Activated effector memory CD4-positive, alpha-beta T cell treated with Interleukin-2 at 50 U/mL for 16 hours (primary cell): ENCODE measurements at places on chromosomes 6 and 20.

GRCh38 chr20:61621035-61621730 lies 369.1 kb downstream of the CDH4 start:
- DNase-seq, result no peak

GRCh38 chr20:36254076-36254475 lies 17.8 kb downstream of the AAR2 start:
- DNase-seq, result no peak

GRCh38 chr6:35694462-35694861 lies 5.7 kb upstream of the FKBP5 start:
- no peak for DNase-seq

DNA sequence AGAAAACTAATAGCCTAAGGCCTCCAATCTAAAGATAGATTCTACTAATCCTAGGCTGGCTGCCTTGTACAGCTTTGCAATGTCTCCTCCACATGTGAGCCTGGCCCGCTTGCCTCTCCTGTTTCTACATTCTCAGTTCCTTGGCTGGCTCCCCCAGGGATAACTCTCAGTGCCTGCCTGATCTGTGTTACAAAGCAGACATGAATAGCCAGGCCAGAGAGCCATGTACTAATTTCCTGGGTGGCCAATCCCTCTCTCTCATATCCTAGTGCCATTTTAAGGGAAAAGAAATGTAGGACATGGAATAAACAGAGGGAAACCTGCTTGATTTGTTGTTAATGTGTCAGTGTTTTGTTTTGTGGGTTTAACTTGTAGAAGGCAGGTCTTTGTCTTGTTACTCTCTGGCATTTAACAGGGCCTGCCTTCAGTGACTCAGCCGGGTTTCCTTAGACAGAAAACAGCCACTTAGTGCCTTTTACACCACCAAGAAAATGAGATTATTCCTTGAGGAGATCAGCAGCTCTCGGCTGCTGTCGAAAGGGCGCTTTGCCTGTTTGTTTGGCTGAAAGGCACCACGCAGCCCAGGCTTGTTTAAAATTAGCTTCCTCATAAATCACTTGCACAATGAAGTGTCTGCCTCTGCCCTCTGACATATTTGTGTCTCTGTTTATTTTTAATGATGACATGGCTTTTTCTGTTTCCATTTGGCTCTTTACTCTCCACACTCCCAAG lies 702.7 kb downstream of the MAFB start:
- DNase-seq, result no peak

DNA sequence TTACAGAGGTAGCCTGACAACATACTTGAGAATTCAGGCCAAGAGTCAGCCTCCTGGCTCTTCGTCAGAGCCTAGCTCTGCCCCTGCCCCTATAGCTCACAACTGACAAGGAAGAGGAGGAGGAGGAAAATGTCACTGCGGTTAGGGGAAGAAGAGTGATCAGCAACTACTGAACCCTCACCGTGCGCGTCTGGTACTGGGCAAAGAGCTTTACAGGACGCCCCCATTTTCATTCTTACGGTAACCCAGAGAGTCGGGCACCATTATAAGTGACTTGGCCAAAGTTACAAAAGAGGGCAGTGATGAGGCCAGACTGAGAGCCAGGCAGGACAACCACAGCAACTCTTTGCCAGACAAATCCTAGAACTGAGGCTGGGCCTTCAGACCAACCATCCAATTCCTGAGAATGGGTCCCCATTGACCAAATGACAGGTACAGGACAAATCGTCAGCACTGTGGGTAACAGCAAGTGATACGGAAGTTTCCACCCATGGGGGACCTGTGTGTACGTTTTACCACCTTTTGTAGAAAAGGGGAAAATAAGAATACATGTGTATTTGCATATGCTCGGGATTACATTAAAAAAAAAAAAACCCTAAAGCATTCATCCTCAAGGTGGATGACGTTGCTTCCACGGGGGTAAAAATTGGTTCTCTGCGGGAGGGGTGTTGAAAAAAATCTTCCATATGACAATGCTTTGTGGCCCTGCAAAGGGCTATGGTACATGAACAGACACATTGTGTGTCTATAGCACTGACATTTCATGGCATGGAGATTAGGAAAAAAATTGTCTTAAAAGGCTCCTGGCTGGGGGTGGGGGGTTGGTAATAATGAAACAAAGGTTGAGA lies 118.0 kb downstream of the NFATC2 start:
- no peak for DNase-seq

DNA sequence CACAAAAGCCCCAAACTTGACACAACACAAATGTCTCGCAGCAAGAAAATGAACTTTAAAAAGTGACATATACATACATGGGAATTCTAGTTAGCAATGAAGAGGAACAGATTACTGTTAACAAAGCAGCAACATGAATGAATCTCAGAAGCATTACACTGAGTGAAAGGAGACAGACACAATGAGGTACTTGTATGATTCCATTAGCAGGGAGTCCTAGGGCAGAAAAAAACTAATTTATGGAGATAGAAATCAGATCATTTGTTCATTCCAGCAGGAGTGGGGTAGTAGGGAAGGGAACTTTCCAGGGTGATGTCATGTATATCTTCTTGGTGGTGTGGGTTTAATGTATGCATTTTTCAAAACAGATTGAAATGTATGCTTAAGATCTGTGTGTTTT lies 524.4 kb downstream of the KIF16B start:
- no peak for DNase-seq

DNA sequence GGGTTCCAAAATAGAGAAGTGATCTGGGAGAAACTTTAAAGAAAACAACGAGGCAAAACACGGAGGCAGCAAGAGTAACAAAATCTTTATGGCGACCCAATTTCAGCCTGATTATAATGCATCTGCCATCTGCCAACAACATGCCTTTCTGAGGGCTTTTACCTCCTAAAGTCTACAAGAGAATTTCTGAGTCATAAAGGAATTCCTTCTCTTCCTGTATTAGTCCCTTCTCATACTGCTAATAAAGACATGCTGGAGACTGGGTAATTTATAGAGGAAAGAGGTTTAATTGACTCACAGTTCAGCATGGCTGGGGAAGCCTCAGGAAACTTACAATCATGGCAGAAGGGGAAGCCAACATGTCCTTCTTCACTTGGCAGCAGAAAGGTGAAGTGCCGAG lies 226.6 kb downstream of the HACE1 start:
- no peak for DNase-seq

DNA sequence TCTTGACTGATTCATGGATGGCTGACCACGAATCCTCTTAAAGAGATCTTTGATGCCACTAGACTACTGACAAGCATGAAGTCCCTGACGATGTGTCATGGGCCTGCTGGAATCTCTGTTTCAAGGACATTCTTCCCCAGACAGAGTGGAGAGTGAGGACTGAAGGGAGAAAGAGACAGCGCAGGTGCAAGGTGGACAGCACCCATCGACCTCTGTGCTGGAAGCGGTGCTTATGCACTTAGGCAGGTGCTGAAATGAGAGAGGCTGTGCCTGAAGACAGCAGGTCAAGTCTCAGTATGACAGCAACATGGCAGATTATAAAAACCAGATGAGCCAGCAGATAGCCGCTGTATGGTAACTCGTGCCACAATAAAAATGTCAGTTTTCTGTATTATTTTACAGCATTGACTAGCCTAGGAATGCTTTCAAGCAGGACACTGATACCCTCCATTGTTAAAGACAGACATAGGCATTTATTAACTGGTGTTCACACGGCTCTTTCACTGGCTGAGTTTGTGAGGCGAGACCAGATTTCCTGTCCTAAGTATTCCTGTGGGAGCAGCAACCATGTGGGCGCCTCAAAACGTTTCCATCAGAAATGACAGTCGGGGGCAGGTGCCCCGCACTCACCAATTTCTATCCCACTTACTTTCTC lies 47.5 kb downstream of the FOXC1 start:
- DNase-seq, result no peak

- DNase-seq, result no peak
Observed at GRCh38 chr6:157456524-157456829, 75.5 kb downstream of the ZDHHC14 start.

GRCh38 chr6:152301021-152301764 lies 336.0 kb downstream of the SYNE1 start:
- DNase-seq, result no peak

DNA sequence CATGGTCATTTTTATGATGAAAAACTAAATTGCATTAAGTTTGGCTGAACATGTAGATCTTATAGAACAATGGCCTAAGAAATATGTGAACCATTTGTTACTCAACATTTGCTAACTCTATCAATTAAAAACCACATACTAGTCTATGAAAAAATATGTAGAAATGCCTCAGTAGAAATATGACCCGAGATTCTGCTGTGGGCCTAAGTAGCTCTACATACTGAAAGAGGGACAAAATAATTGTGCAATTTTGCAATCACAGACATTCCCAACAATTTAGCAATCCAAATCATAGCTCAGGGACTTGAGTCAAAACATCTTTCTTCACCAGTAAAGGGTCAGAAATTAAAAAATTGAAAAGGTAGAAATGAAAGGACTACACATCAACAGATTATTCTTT lies 619.0 kb downstream of the FRK start:
- DNase-seq, result no peak

- DNase-seq, result no peak
Observed at GRCh38 chr6:133130863-133131262, 110.3 kb upstream of the EYA4 start.

DNA sequence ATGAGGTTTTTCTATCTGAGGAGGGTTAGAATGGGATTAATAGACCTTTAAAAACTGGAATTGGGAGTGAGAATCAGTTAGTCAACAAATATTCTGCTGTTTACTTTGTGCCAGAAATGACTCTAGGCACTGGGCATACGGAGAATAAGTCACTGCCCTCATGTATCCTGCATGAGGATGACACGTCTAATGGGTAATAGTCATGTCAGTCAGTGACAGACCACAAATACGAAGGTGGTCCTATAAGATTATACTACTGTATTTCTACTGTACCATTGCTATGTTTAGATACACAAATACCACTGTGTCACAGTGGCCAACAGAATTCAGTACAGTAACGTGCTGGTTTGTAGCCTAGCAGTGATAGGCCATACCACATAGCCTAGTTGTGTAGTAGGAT lies 30.7 kb downstream of the ZFAND3 start:
- DNase-seq, result no peak

GRCh38 chr20:54525916-54526590 lies 50.7 kb downstream of the DOK5 start:
- DNase-seq, result no peak

- no peak for DNase-seq
Observed at GRCh38 chr20:19659448-19659847, 98.6 kb upstream of the RIN2 start.

DNA sequence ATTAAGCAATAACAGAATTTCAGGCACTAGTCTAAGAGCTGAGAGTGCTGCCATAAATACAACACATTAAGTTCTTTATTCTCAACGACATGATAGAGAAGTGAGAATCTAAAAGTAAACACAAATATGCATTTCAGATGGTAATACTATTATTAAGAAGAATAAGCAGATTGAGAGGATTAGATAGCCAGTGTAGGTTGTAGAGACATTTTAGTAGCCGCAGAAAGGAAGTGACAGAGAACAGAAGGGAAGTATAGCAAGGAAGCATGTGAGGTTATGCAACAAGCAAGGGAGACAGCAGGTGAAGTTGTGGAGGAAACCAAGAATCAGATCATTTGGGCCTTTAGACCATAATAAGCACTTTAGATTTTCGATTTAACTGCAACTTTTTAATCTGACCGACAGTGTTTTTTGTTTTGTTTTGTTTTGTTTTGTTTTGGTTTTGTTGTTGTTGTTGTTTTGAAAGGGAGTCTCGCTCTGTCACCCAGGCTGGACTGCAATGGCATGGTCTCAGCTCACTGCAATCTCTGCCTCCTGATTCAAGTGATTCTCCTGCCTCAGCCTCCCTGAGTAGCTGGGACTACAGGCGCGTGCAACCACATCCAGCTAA lies 737.0 kb upstream of the ADGRB3 start:
- DNase-seq, result no peak

GRCh38 chr6:108175592-108176279 lies 9.9 kb downstream of the NR2E1 start:
- no peak for DNase-seq

- DNase-seq, result no peak
Observed at GRCh38 chr6:42791706-42792320, 10.0 kb downstream of the BICRAL start.

- DNase-seq, result no peak
Observed at GRCh38 chr6:26267083-26267589, 97.9 kb upstream of the BTN3A2 start.

GRCh38 chr6:107767637-107768036 lies 56.5 kb downstream of the SCML4 start:
- DNase-seq, result no peak

- DNase-seq, result no peak
Observed at GRCh38 chr20:16049529-16050093, 523.6 kb downstream of the KIF16B start.

DNA sequence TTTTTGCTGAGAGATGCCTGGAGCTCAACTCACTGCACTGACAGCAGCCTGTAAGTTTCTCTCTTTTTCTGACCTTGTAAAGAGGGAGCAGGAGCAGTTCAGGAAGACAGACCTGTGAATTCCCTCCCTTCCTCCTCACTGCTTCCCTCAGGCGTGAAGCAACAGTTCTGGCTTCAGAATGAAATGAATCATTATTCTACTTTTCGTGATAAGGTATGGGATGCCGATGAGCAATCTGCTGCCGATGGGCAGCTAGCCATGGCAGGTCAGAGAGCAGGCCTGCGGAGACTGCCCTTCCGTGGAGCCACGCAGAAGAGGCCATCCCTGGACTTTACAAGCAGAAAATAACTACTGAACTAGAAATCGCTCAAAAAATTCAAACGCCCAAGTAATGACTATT lies 426.5 kb upstream of the RNF217 start:
- DNase-seq, result no peak

DNA sequence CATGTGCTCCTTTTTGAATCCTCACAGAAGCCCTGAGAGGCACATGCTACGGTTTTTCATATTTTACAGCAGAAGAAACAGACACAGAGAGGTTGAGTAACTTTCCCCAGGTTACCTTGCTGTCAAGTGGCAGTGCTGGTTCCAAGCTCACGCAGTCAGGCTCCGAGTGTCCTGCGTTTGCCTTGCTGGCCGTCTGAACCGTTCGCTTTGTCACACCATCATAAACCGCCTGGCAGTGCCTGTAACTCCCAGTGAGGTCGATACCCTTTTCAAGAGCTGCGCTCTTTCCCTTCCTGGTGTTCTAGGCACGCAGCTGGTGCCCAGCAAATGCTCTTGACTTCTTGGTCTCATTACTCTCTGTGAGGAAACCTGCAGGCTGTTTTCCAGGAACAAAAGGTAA lies 31.3 kb upstream of the KCNG1 start:
- DNase-seq, result no peak

DNA sequence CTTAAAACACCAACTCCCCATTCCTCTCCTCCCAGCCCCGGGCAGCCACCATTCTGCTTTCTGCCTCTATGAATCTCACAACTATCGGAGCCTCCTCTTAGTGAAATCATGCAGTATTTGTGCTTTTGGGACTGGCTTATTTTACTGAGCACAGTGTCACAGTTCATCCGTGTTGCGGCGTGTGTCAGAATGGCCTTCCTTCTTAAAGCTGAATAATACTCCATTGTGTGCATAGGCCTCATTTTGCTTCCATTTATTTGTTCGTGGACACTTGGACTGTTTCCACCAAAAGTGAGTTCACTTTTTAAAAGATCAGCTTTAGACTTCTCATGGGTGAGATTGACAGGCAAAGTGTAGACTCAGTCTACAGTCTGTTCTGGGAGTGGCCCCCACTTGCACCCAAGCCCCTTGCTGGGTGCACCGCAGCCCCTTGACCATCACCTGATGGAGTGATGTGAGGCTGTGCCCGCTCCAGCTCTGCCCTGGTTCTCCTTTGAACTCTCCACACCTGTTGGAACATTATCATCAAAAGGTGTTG lies 12.6 kb downstream of the DUSP22 start:
- no peak for DNase-seq
